IPS-NIHi11 (cell line): ENCODE measurements at places on chromosomes 1 and 21.

DNA sequence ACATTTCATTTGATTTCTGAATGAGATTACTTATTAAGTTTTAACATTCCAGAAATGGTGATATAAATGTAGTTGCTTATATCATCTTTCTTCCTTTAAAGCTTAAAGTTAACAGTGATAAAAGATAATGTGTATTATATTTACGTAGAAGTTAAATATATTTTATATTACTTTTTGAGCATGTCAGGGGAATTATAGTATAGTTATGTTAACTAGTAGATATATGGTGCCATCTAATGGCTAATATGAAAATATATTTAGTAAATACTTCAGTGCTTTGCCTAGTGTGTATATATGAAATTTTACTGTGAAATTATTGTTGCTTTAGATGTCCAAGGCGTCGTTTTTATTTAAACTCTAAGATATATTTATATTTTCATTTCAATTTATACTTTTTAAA, 51.5 kb downstream of the SYT14 start:
- no peak for DNase-seq

DNA sequence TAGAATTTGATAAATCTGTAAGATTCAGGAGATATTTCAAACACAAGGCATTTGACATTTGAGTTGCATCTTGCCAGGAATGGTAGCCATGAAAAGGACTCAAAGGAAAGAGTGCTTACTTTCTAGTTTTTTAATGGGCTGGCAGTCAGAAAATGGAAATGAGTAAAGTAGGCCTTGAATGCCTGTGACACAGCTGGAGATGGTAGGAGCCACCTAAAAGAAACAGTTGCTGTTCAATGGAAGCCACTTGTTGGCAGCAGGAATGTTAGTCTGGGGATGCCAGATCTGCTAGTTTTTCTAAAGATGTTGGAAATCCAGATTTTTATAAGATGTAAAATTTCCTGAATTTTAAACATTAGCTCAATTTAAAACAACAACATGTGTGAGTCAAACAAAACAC, 43.6 kb downstream of the CACHD1 start:
- no peak for DNase-seq

- DNase-seq: no peak
These were observed 266.2 kb downstream of the FOXD2 start for GRCh38 chr1:47703981-47704596.

DNA sequence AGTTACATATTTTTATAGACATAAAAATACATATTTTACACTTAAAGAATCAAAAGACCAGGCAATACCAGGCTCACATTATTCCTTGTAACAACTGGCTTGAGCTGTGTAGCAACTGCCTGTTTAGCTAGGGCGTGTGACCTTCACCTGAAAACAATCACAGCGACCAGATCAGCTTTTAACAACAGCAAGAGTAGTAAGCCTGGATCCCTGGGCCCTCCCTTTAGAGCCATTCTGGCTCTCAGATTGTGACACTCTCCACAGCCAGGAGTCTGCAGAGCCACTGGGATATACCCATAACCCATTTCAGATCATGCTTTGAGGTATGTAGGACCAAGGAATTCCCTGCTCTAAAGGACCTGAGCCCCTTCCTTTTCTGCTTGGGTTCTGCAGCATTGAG, 29.4 kb upstream of the GNG4 start:
- DNase-seq: no peak

DNA sequence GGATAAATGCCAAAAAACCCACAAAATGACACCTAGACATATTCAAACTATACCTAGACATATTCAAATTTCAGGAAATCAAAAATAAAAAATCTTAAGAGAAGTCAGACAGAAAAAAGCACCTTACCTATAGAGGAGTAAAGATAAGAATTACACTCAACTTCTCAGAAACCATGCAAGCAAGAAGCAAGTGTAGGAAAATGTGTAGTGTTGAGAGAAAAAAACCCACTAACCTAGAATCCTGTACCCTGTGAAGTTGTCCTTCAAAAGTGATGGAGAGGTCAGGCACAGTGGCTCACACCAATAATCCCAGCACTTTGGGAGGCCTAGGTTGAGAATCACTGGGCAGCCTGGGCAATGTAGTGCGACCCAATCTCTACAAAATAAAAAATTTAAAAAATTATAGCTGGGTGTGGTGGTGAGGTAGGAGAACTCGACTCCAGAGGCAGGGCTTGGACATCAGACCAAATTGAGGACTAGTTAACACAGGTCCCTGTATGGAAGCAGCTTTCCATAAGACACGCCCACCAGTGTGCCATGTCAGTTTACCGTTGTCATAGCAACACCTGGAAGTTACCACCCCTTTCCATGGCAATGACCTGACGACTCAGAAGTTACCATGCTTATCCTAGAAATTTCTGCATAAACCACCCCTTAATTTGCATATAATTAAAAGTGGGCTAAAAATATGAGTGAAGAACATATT, 20.7 kb downstream of the PDIK1L start:
- peak; percentile 43 for DNase-seq

- no peak for DNase-seq
These were observed 159.8 kb downstream of the ZNF326 start for GRCh38 chr1:90154711-90155110.

GRCh38 chr1:162724583-162725120, 65.8 kb upstream of the HSD17B7 start:
- DNase-seq: no peak
